ENCODE measurements at places on chromosomes 12 and 14.

DNA sequence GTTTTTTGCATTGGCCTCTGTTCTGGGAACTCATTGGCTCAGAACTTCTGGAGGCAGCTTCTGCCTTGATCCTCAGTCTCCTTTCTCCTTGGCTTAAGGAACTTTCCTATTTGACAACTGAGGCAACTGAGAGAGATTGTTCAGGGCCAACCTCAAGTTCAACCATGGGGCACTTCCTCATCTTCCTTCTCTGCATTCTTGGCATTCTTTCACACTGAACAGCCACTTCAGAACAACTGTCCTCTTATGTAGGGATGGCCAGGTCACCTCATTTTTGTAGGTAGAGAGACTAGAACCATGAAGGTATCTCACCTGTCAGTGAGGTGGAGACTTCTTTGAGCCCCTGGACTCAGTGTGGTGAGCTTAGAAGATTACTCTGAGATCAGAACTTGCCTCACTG, 63.0 kb upstream of the NRXN3 start:
- H3K36me3 ChIP-seq = no peaks in the 10 kb centered on the region
- DNase-seq = no peak
- no peaks in the 10 kb centered on the region for H3K4me1 ChIP-seq
- no peak overlapping the region for H3K27ac ChIP-seq
- H3K4me3 ChIP-seq = no peak overlapping the region

DNA sequence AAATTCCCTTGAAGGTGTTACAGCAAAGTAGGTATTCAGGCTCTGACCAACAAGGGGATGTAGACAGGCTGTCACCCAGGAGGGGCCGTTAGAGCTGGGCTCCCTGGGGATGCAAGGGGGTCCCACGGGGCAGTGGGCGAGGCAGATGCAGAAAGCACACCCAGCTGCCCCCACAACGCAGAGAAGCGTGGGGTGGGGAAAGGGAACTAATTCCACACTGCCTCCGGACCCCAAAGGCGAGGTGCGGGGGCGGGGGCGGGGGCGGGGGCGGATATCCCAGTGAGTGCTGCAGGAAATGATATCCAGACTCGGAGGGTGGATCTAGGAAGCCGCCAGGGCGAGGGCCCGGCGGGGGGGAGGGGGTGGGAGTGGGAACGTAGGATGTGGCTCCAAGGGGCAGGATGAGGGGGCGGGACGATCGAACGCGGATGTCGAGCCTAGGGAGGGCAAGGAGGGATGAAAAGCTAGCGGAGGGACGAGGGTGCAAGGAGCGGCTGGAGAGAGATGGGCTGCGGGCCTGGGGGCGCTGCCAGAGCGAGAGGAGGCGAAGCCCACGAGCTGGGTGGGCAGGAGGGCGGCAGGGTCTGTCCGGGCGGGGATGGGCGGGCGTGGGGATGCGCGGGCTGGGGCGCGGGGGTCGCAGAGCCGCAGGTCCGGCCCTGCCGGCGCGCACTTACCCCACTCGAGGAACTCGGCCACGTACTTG, 874 bp downstream of the CDC42BPB start:
- H3K4me1 ChIP-seq = peaks cover 42% of the 10 kb centered on the region
- DNase-seq = no peak
- peak overlapping the region; percentile 96 for H3K27ac ChIP-seq
- no peaks in the 10 kb centered on the region for H3K36me3 ChIP-seq
- H3K4me3 ChIP-seq = peak overlapping the region; percentile 81

DNA sequence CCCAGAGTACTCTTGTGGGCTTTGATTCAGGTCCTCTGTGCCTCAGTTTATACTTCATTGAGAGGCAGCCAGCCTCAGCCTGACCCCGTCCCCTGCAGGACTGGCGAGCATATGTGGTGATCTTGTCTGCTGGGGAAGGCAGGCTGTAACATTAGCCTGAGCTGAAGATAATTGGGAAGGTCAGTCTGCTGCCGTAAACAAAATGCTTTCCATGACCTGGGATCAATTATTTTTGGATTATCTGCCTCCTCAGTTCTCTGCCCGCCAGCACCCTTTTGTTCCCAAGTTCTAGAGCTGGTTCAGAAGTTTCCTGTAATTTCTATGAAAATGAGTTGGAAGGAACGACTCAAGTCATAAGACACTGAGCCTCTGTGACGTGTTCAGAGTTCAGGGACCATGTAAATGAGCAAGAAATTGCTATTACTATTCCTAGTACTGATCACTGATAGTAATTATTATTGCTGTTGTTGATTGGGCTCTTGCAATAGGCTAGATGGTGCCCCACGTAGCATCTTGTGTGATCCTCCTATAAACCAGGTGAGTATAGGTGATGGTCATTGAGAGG, 4.5 kb downstream of the ORAI1 start:
- peaks cover 71% of the 10 kb centered on the region for H3K4me1 ChIP-seq
- no peak for DNase-seq
- H3K36me3 ChIP-seq = no peaks in the 10 kb centered on the region
- no peak overlapping the region for H3K4me3 ChIP-seq
- no peak overlapping the region for H3K27ac ChIP-seq
- no peaks in the 10 kb centered on the region for H3K27me3 ChIP-seq

- H3K4me3 ChIP-seq = no peak overlapping the region
- no peak overlapping the region for H3K27ac ChIP-seq
- DNase-seq = no peak
- H3K36me3 ChIP-seq = no peaks in the 10 kb centered on the region
Observed at GRCh38 chr12:69835081-69835480, 10.1 kb downstream of the MYRFL start.

DNA sequence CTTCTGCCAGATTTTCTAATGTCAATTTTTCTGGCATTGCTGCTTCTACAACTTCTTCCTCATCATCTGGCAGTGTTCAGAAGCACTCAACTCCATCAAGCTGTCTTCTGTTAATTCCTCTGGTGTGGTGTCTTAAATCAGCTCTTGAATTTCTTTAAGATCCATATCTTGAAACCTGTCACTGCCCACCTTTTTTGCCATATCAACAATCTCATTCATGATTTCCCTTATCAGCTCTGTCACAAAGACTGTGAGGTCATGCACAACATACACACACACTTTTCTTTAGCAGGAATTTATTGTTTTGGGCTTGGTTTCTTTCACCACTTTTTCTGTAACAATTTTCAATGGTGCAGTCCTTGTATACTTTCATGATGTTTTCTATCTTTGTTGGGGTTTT, 7.2 kb downstream of the THAP2 start:
- H3K27me3 ChIP-seq = no peaks in the 10 kb centered on the region
- no peak overlapping the region for H3K4me3 ChIP-seq
- no peaks in the 10 kb centered on the region for H3K4me1 ChIP-seq

GRCh38 chr14:25520821-25521220, 470.9 kb upstream of the STXBP6 start:
- no peaks in the 10 kb centered on the region for H3K27me3 ChIP-seq
- H3K36me3 ChIP-seq = no peaks in the 10 kb centered on the region
- H3K4me1 ChIP-seq = no peaks in the 10 kb centered on the region

DNA sequence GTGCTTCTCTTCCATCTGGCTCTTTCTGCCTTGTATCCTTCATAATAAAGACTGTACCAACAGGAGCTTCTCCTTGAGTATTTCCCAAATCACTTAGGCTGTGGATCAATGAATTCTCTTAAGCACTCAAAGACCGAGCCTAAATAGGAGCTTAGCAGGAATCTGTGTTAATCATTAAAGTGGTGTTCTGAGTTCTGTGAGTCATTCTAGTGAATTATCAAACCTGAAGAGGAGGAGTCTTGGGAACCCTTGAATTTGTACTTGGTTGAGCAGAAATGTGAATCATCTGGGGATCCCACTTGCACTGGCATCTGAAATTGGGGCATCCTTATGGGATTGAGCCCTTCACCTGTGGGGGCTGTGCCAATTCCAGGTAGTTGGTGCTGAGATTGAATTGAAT, 946.2 kb downstream of the BCL11B start:
- H3K4me3 ChIP-seq = no peak overlapping the region
- H3K27me3 ChIP-seq = no peaks in the 10 kb centered on the region
- no peaks in the 10 kb centered on the region for H3K36me3 ChIP-seq
- H3K4me1 ChIP-seq = no peaks in the 10 kb centered on the region
- DNase-seq = no peak

GRCh38 chr12:131092901-131093603, 139.3 kb downstream of the ADGRD1 start:
- H3K27ac ChIP-seq = no peak overlapping the region
- no peak overlapping the region for H3K4me3 ChIP-seq
- H3K36me3 ChIP-seq = no peaks in the 10 kb centered on the region
- peaks cover 10% of the 10 kb centered on the region for H3K4me1 ChIP-seq

GRCh38 chr12:49231878-49232655, 32.8 kb upstream of the TUBA1C start:
- no peaks in the 10 kb centered on the region for H3K27me3 ChIP-seq
- peak overlapping the region; percentile 59 for H3K27ac ChIP-seq
- no peak for DNase-seq
- H3K4me3 ChIP-seq = no peak overlapping the region
- no peaks in the 10 kb centered on the region for H3K36me3 ChIP-seq

- H3K27me3 ChIP-seq = no peaks in the 10 kb centered on the region
- H3K4me1 ChIP-seq = no peaks in the 10 kb centered on the region
- DNase-seq = no peak
- no peak overlapping the region for H3K27ac ChIP-seq
Observed at GRCh38 chr12:70875628-70876027, 44.9 kb downstream of the PTPRR start.

DNA sequence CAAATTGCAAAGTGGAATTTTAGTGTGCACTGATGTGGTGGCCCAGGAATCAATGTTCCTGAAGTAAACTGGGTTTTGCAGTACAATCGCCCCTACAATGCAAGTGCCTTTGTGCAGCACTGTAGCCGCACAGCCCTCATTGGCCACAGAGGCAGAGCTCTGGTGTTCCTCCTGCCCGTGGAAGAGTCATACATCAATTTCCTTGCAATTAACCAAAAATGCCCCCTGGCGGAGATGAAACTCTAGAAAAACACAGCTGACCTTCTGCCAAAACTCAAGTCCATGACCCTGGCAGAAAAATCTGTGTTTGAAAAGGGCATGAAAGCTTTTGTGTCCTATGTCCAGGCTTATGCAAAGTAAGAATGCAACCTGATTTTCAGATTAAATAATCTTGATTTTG, 117.9 kb upstream of the PRB2 start:
- H3K27ac ChIP-seq = no peak overlapping the region
- no peaks in the 10 kb centered on the region for H3K27me3 ChIP-seq
- H3K4me3 ChIP-seq = no peak overlapping the region
- H3K36me3 ChIP-seq = no peaks in the 10 kb centered on the region

DNA sequence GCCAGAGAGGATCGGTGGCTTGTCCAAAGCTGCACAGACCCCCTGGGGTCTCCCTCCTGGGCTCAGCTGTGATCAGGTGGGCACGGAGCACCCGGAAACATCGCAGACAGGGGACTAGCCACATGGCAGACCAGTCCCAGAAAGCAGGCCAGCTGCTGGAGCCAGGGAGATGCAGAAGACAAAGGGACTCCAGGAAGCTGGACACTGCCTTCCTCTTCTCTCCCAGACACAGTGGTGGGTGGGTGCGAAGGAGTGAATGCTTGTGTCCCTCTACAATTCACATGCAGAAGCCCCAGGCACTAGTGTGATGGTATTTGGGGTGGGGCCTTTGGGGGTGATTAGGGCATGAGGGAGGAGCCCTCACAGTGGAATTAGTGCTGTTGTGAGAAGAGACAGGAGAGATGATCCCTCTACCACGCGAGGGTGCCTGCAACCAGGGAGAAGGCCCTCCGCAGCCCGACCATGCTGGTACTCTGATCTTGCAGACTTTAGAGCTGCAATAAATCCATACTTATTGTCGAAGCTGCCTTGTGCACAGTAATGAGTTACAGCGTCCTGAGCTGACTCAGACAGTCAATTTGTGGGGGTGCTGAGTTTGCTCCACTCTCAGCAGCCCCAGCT, 95.2 kb downstream of the CALM1 start:
- H3K27me3 ChIP-seq = no peaks in the 10 kb centered on the region
- no peak overlapping the region for H3K4me3 ChIP-seq
- H3K27ac ChIP-seq = no peak overlapping the region
- H3K36me3 ChIP-seq = no peaks in the 10 kb centered on the region

GRCh38 chr12:2268471-2269286, 215.9 kb downstream of the CACNA1C start:
- no peak overlapping the region for H3K4me3 ChIP-seq
- no peak for DNase-seq
- no peaks in the 10 kb centered on the region for H3K36me3 ChIP-seq
- peak overlapping the region; percentile 70 for H3K27ac ChIP-seq
- H3K27me3 ChIP-seq = no peaks in the 10 kb centered on the region

- H3K27me3 ChIP-seq = no peaks in the 10 kb centered on the region
- no peak overlapping the region for H3K27ac ChIP-seq
- H3K36me3 ChIP-seq = no peaks in the 10 kb centered on the region
- DNase-seq = no peak
- H3K4me1 ChIP-seq = no peaks in the 10 kb centered on the region
- no peak overlapping the region for H3K4me3 ChIP-seq
Observed at GRCh38 chr12:88493636-88494035, 86.6 kb downstream of the KITLG start.

DNA sequence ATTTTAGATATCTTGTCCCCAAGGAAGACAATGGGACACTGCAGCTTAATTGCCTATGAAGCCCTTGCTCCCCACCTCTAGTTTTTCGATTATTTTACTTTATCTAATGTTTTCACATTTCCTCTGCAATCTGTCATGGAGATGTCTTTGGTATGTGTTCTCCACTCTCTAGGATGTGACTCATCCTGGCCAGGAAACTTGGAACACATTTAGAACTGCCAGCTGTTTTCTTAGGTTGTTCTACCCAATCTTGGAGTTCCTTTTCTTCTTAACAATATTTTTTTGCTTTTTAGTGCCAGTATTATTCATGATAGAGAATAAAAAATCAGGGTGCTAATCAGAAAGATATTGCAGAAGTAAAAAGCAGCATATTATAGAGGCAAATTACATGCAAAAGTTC, 101.7 kb upstream of the CLEC14A start:
- no peaks in the 10 kb centered on the region for H3K4me1 ChIP-seq
- H3K36me3 ChIP-seq = no peaks in the 10 kb centered on the region
- H3K4me3 ChIP-seq = no peak overlapping the region
- DNase-seq = no peak
- no peak overlapping the region for H3K27ac ChIP-seq

DNA sequence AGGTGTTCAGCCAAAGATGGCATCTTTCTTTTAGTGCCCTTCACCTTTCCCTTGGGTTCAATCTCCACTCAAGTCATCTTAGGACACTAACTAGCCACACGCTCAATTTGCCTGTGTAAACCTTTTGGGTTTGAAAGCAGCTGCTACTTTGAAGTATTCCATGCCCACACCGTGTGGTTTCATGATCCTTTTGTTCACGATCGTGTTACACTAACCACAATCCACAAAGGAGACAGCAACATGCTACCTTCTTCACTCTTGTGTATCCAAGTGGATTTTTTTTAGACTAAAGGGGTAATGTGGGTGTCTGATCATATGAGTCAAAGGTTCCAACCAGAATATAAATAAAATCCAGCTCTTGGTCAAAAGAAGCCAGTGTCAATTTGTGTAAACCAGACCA, 122.7 kb upstream of the FAR2 start:
- no peak for DNase-seq
- no peak overlapping the region for H3K27ac ChIP-seq
- no peaks in the 10 kb centered on the region for H3K4me1 ChIP-seq
- no peak overlapping the region for H3K4me3 ChIP-seq

DNA sequence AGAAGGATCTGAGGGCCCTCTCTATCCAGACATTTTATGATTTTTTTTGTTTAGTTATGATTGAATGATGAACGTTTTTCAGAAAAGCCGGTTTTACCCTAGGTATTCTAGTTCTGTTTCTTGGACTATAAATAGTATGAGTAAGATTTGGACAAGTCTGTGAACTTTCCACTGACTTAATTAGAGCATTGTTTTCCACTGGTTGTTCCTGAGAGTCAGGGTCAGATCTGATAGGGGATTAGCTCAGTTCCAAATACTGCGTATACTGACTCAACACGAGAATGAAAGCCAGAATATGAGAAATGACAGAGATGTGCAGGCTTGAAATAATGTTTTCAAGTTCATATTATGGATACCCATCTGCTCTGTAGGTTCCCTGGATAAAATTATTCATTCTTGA, 361.6 kb downstream of the AEBP2 start:
- H3K4me1 ChIP-seq = peaks cover 11% of the 10 kb centered on the region
- no peaks in the 10 kb centered on the region for H3K27me3 ChIP-seq
- no peak overlapping the region for H3K4me3 ChIP-seq
- H3K36me3 ChIP-seq = no peaks in the 10 kb centered on the region

Measured in suprapubic skin (tissue), 4 donors.